Memory B cell (primary cell): ENCODE measurements at places on chromosomes 4 and X.

DNA sequence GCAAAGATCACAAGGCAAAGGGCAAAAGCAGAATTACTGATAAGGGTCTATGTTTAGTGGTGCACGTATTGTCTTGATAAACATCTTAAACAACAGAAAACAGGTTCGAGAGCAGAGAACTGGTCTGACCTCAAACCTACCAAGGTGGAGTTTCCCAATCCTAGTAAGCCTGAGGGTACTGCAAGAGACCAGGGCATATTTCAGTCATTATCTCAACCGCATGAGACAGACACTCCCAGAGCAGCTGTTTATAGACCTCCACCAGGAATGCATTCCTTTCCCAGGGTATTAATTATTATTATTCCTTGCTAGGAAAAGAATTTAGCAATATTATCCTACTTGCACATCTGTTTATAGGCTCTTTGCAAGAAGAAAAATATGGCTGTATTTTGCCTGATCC, 51.5 kb downstream of the NPNT start:
- DNase-seq: no peak

DNA sequence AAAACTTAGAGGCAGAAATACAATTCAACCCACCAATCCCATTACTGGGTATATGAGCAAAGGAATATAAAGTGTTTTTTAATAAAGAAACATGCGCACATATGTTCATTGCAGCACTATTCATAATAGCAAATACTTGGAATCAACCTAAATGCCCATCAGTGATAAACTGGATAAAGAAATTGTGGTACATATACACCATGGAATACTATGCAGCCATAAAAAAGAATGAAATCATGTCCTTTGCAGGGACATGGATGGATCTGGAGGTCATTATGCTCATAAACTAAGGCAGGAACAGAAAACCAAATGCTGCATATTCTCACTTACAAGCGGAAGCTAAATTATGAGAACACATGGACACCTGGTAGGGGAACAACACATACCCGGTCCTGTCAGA, 807.7 kb upstream of the INTU start:
- DNase-seq: no peak

GRCh38 chr4:139986689-139987501, 167.1 kb downstream of the MAML3 start:
- DNase-seq: no peak

- peak; percentile 18 for DNase-seq
Observed at GRCh38 chrX:9677098-9677739, 88.4 kb downstream of the GPR143 start.

DNA sequence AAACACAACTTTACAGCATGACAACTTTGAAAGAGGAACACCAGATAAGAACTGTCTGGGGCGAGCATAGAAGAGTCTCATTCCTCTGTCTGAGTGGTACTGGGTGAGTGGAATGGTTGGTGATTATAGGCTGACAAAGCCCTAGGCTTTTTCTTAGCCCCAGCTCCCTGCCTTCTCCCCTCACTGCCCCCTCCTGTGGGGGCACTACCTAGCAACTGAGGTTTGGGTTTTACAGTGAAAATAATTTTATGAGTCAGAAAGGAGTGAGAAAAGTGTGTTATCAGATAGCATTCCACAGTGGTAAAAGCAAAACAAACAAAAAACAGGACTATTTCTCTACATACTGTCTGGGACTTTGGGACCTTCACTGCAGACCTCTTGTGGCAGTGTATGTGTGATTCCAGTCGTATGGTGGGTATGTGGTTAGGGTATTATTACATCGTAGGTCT, 10.5 kb upstream of the TMEM165 start:
- DNase-seq: no peak

- no peak for DNase-seq
Observed at GRCh38 chrX:22373094-22373493, 100.4 kb downstream of the CBLL2 start.

- DNase-seq: no peak
Observed at GRCh38 chr4:37827030-37827685, 672 bp downstream of the PGM2 start.

DNA sequence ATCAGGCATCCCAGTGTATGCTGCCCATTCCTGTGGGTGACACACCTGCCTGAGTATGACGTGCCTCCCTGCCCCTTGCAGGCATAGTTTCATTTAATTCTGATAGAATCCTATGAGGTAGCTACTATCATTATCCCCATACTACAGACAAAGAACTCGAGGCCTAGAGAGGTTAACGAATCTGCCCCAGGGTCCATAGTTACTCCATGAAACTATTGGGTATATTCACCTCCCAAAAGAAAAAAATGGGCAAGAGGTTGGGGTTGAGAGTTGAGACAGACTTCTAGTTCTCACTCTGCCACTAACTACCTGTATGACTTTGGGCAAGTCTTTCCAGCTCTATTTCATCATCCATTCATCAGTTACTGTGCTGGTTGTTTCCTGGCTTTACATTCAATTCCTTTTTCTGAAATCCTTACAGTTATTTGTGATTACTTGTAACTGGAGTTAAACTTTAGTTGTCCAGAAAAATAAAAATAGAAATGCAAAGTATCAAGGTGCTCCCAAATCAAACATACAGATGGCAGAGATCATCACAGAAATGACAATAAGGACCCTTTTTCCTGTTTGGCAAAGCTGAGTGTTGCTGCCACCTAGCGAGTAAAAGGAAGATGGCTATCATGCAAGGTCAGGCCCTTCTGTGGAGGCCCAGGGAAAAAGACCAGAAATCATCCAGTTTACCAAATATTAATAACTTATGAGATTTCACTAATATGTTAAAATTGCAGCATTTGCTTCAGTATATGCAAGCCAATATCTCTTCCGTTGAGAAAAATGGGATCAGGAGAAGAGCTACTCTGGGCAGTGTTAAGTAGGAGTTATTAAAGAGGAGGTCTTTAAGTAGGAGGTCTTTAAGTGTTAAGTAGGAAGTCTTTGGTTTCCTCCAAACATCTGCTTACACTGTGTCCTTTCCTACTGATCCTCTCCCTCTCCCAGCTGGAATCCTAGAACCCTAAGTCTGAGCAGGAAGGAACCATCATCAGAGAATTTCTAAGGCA, 17.1 kb upstream of the MAP7D3 start:
- DNase-seq: peak; percentile 18

GRCh38 chrX:153831429-153832150, 1.2 kb upstream of the PDZD4 start:
- no peak for DNase-seq

- no peak for DNase-seq
Observed at GRCh38 chrX:53379008-53379710, 43.3 kb downstream of the SMC1A start.

- DNase-seq: no peak
Observed at GRCh38 chr4:147960971-147961370, 229.1 kb downstream of the ARHGAP10 start.

- DNase-seq: no peak
Observed at GRCh38 chrX:50801135-50801534, 12.9 kb downstream of the SHROOM4 start.

DNA sequence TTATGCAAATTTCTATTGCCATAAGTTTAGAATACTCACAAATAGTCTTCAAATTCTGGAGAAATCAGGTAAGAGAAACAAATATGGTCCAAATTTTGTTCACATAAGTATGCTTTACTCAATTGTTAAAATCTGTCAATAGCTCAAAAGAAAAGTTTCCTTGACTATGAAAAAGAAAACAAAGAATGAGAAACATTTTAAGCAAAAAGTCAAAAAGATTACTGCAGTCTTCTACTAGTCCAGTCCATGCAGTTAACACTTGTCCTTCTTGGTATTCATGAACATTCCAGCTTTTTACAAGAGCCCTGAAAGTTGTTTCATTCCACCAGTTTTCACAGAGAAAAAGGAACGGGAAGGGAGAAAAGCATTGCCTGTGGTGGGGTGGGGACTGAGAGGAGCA, 54.7 kb upstream of the ZXDA start:
- DNase-seq: no peak

GRCh38 chrX:53284684-53285447, 3.5 kb upstream of the IQSEC2 start:
- peak; percentile 58 for DNase-seq

- DNase-seq: no peak
Observed at GRCh38 chr4:146098978-146099377, 76.5 kb upstream of the LSM6 start.

DNA sequence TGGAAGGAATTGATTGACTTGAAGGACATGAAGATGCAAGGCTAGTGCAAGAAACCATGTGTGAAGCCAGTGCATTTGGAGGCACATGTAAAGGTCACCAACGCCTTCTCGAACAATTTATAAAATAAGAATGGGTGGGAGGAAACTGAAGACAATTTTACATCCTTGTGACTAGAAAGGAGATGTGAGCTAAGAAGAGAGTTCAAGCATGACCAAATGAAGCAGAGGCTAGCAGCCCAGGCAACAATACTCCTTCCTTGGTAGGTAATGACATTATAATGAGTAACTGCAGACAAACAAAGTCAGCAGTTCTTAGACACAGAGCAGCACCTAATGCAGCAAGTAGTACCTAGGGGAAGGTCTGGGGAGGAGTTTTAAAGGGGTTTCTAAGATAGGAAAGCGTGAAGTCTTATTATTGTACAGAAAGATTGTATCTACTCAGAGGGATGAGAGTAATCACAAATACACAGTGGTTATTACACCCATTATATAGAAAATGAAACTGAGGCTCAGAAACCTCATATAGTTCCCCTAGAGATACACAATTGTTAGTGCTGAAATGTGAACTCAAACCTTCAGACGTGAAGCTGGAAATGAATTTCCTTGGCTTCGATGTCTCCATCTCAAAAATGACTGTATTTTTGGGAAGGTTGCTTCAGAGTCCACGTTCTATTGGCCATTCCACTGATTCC, 56.1 kb downstream of the ATXN3L start:
- DNase-seq: no peak

DNA sequence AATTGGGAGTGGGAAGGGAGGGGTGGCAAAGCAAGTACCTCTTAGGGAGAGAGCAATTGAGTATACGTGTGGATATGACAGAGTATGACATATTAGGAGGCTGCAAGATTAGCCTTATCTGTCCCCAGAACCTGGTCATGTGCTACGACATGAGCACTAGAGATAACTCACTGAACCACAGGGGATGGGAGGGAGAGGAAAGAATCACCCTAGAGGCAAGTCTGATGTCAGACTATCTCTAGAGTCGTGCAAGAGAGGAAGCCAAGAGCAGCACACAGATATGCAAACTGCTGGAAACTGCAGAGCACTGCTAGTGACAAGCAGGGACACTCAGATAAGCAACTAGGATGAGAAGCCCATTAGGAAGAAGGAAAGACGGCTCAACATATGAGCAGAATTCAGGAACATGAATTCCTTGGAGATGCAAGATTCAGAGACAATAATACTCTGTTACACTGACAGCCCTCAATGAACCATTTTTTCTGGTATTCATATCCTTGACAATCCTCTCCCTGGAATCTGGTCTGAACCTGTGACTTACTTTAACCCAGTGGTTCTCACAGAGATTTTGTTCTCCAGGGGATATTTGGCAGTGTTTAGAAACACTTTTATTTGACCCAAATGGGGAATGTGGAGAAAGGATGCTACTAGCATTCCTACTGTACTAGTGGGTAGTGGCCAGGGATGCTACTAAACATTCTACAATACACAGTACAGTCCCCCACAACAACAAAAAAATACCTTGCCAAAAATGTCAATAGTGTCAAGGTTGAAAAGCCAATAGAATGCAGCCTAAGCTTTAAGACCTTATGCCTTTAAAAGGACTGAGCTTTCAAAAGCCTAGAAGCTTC, 84.0 kb upstream of the BMP2K start:
- peak; percentile 28 for DNase-seq

GRCh38 chr4:2646396-2647149, 109.6 kb downstream of the TNIP2 start:
- DNase-seq: no peak

- DNase-seq: no peak
Observed at GRCh38 chrX:2628751-2629315, 62.3 kb upstream of the CD99 start.

- no peak for DNase-seq
Observed at GRCh38 chr4:152962150-152962549, 26.0 kb downstream of the FHDC1 start.

GRCh38 chr4:81635739-81636138, 164.0 kb upstream of the RASGEF1B start:
- peak; percentile 48 for DNase-seq

- no peak for DNase-seq
Observed at GRCh38 chr4:23884741-23885140, 5.1 kb downstream of the PPARGC1A start.

DNA sequence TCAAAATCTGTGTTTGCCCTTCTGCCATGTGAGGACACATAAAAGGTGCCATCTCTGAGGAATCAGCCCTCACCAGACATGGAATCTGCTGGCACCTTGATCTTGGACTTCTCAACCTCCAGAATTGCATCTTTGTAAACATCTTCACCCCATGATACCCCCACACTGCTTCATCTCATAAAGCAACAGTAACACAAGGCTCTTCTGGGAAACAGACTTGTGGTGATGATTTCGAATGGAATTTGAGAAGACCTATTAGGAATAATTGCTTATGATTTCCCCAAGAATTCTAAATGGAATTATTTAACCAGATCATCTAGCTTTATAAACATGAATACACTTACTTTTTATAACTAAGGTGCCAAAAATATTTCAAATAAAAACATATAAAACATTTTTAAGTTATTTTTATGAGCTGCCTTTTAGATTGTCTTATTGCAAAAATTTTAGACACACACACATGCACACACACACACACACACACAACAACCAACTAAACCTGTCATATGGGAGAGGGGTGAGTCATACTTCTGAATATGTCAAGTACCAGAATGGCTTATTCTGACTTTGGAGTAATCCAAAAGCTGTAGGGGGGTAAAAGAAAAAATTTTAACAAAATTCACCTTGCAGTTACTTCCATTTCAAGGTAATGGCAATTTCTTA, 82.0 kb downstream of the USP46 start:
- no peak for DNase-seq

DNA sequence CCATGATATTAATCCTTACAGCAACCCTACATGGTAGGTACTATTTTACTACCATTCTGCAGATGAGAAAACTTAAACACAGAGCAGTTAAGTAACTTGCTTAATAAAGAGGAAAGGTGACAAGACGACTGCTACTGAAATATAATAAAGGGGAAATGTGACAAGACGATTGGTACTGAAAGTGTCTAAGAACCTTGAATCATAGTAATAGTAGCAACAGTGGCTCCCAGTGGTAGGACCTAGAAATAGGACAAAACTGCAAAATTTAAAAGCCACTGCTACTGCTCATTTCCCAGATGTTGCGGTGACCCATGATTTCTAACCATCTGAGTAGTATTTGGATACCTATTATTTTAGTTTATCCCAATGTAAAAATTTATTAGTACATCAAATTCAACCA, 89.5 kb downstream of the TASL start:
- DNase-seq: no peak

- no peak for DNase-seq
Observed at GRCh38 chr4:89100853-89101252, 10.5 kb upstream of the TIGD2 start.

GRCh38 chr4:175560604-175561003, 251.5 kb downstream of the GPM6A start:
- DNase-seq: no peak

- DNase-seq: no peak
Observed at GRCh38 chr4:78560296-78560963, 8.9 kb downstream of the ANXA3 start.
